ENCODE measurements at places on chromosomes 4 and X. TPM values are rescaled to one million over a fixed set of nuclear protein-coding genes. Genes with fewer than 3 reads are reported as not detected.

Gene USP26
- not detected for total RNA-seq

GRCh38 chrX:96002431-96002830 is 682.2 kb upstream of the DIAPH2 start:
- H3K4me3 ChIP-seq, result no peak overlapping the region
- no peak overlapping the region for H3K27ac ChIP-seq
- no peaks in the 10 kb centered on the region for H3K27me3 ChIP-seq
- H3K36me3 ChIP-seq, result no peaks in the 10 kb centered on the region
- DNase-seq, result no peak
- H3K4me1 ChIP-seq, result no peaks in the 10 kb centered on the region

Gene TEX13D
- not detected for total RNA-seq

DNA sequence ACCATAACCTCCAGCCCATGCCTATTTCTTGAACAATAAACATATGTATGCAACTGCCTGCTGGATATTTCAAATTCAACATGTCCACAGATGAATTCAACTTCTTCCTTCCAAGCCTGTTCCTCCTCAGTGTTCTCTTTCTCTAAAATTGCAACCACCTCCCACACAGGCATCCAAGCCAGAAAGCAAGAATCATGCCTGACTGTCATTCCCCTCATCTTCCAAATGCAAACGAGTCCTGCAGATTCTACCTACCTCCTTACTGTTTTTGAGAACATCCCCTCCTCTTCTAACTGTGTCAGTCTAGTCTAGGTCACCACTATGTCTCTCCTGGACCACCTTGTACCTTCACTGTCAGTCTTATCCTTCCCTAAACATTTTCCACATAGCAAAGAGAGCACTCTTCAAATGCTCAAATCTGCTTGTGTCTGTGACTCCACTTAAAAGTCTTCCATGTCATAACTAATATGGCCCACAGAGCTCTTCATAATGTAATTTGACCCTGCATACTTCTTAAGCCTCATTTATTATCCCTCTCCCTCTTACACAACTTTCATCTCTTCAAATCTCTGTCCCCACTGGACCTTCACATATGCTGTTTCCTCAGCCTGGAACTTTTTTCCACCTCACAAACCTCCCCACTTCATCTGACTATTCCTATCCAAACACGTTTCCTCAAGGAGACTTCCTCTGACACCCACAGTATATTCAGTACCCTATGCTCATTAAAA is 25.7 kb downstream of the MAPK10 start:
- no peaks in the 10 kb centered on the region for H3K4me1 ChIP-seq
- no peaks in the 10 kb centered on the region for H3K27me3 ChIP-seq
- no peak for DNase-seq
- H3K27ac ChIP-seq, result no peak overlapping the region
- H3K36me3 ChIP-seq, result no peaks in the 10 kb centered on the region

Gene OCRL
- total RNA-seq, result 20.1 TPM

GRCh38 chrX:110914281-110914680 is 118.7 kb upstream of the CHRDL1 start:
- H3K27me3 ChIP-seq, result no peaks in the 10 kb centered on the region
- H3K4me1 ChIP-seq, result no peaks in the 10 kb centered on the region
- no peak for DNase-seq
- H3K4me3 ChIP-seq, result no peak overlapping the region
- H3K36me3 ChIP-seq, result no peaks in the 10 kb centered on the region

DNA sequence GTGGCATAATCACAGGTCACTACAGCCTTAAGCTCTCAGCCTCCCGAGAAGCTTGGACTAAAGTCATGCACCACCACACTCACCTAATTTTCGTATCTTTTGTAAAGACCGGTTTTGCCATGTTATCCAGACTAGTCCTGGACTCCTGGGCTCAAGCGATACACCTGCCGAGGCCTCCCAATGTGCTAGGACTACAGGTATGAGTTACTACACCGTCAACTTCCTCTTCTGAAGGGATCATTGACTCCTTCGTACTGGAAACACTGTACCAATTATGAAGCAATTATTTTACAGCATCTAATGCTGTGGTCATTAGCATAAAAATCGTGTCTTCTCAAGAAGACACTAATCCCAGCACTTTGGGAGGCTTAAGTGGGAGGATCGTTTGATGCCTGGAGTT is 35.2 kb downstream of the PDS5A start:
- peaks cover 16% of the 10 kb centered on the region for H3K4me1 ChIP-seq
- H3K27ac ChIP-seq, result no peak overlapping the region
- H3K36me3 ChIP-seq, result no peaks in the 10 kb centered on the region
- no peaks in the 10 kb centered on the region for H3K27me3 ChIP-seq

Gene CFAP47
- total RNA-seq, result 4.1 TPM

DNA sequence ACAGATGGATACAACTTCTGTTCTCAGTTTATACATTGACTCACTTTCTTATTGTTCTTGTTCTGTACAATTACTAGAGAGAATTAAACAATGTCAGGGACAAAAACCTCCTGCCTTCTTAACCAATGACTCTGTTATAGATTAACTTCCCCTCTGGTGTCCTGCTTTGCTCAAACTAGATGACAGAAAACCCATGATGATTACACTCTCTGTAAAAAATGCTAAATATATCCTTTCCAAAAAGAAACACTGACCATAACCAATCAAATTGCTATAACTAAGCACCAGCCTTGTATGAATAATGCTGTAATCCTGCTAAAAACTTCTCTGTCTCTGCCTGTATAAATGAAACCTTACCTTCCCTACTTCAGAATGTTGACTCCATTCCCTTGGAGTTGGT is 29.8 kb upstream of the IL13RA2 start:
- H3K4me1 ChIP-seq, result no peaks in the 10 kb centered on the region
- no peaks in the 10 kb centered on the region for H3K36me3 ChIP-seq
- no peaks in the 10 kb centered on the region for H3K27me3 ChIP-seq
- DNase-seq, result no peak
- H3K27ac ChIP-seq, result no peak overlapping the region

- DNase-seq, result no peak
- no peaks in the 10 kb centered on the region for H3K4me1 ChIP-seq
- no peaks in the 10 kb centered on the region for H3K36me3 ChIP-seq
- H3K27me3 ChIP-seq, result no peaks in the 10 kb centered on the region
- H3K4me3 ChIP-seq, result no peak overlapping the region
These were observed 338.8 kb downstream of the PPP3CA start for GRCh38 chr4:101008503-101008902.

Gene ITIH6
- not detected for total RNA-seq
